ENCODE measurements at places on chromosomes 1 and 21.

DNA sequence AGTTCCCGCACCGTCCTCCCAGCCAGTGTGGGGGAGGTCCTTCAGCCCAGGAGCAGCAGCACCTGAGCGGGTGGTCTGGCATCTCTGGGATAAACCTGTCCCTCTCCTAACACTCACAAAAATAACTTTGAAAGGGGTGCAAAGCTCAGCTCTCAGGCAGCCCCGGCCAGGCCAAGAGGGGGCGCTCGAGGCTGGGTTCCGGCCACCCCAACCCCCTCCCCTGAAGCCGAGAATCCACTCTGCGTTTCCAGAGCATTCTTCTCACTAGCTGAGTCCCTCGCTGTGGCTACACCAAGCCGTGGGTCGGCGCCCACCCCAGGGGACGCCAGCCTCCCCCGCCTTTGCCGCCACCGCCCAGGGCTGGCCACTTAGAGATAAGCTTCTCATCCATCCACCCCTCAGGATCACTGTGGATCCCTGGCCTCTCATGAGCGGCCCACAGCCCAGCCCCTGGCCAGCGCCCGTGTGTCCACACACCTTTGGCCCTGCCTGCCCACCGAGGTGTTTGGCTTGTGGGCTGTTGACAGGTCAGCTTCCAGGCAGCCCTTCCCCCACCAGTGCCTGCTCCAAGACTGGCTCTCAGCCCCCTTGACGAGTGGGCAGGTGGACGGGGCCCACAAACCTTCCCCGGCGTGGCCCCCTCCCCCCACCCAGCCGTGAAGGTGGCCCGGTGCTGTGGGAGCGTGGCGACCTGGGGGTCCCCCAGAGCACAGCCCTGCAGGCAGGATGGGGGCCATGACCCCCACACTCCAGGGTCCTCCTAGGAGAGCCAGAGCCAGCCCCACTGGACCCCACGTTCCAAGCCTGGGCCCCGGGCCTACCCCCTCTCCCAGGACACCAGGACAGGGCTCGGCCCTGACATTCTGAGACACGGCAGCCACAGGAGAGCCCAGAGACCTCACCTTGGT is 1.9 kb downstream of the FTCD start:
- no peak for DNase-seq

DNA sequence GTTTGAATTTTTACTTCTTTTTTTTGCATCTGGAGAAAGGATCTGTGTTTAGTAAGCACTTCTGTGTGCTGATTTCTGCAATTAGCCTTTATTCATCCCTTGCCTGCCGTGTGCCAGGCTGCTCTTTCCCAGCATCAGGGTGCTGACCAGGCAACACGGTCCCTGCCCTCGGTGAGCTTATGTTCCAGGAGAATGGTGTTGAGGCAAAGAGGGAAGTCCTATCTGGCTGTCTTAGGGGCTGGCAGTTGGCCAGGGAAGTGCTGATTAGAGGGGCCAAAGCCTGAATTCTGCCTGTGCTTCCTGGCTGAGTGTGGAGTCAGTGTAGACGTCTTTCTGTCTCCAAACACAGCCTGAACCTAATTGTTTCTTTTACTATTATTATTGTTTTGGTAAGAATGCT is 187.1 kb downstream of the CAMTA1 start:
- DNase-seq: no peak

DNA sequence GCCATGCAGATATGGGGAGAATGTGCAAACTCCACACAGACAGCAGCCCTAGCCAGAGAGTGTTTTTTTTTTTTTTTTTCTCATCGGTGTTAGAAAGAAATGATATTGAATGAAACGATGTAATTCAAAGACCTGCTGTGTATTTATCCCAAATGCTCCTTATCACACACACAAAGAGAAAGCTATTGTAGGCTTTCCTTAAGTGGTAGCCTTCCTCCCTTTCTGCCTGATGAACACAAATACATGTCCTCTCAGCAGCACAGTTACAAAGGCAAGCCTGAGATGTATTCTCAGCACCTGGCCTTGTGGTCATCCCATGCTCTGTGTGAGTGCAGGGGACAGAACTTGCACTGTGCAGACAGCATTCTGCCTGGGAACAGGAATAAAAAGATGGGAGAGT is 93.8 kb downstream of the PLPPR5 start:
- no peak for DNase-seq

DNA sequence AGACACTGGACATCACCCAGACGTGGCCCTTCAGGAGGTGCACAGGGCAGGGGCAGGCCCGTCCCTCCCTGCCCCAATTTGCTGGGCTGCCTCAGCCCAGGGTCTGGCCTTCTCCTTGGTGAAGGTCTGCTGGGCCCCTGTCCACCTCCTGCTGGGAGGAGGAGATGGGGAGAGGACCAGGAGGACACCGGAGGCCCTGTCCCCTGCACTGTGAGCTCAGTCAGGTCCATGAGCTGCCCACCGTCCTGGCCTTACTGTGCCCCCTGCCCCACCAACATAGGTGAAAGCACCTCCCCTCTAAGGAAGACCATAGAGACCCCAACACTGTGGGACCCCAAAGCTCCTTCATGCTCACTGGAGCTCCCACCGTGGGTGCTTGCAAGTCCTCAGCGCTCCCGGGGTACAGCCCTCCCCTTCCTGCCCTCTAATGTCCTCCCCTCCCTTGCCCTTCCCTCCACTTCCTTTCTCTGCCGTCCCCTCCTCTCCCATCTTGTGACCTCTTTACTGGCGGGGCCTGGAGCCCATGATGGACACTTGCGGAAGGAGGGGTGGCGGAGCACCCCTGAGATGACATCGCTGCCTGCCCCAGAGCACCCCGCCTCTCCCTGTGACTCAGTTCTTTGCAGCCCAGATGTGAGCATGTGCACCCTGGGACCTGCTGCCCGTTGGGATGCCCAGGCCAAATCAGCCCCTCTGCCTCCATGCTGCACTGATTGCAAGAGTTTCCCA is 4.6 kb downstream of the LRRC3 start:
- no peak for DNase-seq

- no peak for DNase-seq
Measured at GRCh38 chr1:11522400-11523235, 43.7 kb downstream of the DISP3 start.

DNA sequence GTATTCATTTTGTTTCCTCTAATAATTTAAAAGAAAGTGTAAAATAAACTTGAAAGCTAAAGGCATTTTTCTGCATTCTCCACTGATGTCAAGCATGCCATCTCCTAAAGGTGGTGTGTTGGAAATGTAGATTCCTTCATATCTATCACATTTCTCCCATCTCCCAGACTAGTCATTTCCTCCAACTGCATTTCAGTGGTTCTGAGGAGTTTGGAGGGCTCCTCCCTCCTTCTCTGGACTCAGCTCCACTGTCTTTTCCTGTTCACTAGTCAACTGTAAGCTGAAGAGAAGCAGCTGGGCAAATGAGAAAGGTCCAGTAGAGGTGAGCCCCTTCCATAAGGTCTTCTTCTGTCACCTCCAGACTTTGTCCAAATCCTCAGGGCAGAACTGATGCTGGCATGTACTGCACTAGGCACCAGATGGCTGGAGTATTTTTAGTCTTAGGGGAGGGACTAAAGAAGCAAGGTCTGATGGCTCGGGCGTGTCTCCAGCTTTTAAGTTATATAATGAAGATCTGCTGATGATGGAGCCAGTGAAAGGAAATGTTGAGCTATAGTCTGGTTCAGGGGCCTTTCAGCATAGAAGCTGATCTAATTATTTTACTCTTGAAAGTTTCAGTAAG is 186.1 kb downstream of the NTNG1 start:
- DNase-seq: no peak
